ENCODE measurements at places on chromosomes 12 and 14. TPM values are rescaled to one million over a fixed set of nuclear protein-coding genes. Genes with fewer than 3 reads are reported as not detected.

DHRS2 gene
- total RNA-seq = not detected

DACT1 gene
- 22.6 TPM for total RNA-seq

HNRNPA1 gene
- 305 TPM for total RNA-seq

KERA gene
- not detected for total RNA-seq

TRPV4 gene
- 0.51 TPM for total RNA-seq

PAX9 gene
- total RNA-seq = not detected

OR6C68 gene
- total RNA-seq = not detected

MYL2 gene
- total RNA-seq = not detected

EPS8 gene
- 71.4 TPM for total RNA-seq

SIX1 gene
- 1.8 TPM for total RNA-seq

BIN2 gene
- not detected for total RNA-seq

GPRC5A gene
- 2.3 TPM for total RNA-seq

GDF3 gene
- not detected for total RNA-seq

GSG1 gene
- 0.26 TPM for total RNA-seq

RERG gene
- total RNA-seq = 0.26 TPM

TAS2R13 gene
- total RNA-seq = 1.7 TPM

ATXN7L3B gene
- 23.0 TPM for total RNA-seq

LPAR5 gene
- total RNA-seq = not detected

TMEM119 gene
- total RNA-seq = 358 TPM

KRT72 gene
- total RNA-seq = not detected

FAM186B gene
- total RNA-seq = 0.51 TPM

PROX2 gene
- total RNA-seq = not detected

SRGAP1 gene
- total RNA-seq = 17.5 TPM

SERPINA3 gene
- 7.2 TPM for total RNA-seq

MYH6 gene
- total RNA-seq = not detected

AP5M1 gene
- total RNA-seq = 15.2 TPM

RDH5 gene
- 12.1 TPM for total RNA-seq

ADAM21 gene
- 0.66 TPM for total RNA-seq

GRIP1 gene
- total RNA-seq = 0.26 TPM

TAS2R50 gene
- total RNA-seq = 2.3 TPM

PPP4R4 gene
- 0.51 TPM for total RNA-seq

STRN3 gene
- total RNA-seq = 88.2 TPM

TMEM229B gene
- total RNA-seq = 0.77 TPM

MTERF2 gene
- 6.2 TPM for total RNA-seq

DAO gene
- not detected for total RNA-seq

KCNA5 gene
- not detected for total RNA-seq

CCDC184 gene
- 0.17 TPM for total RNA-seq

All from fibroblast of lung (primary cell).